ENCODE measurements at places on chromosomes 6 and 20.

DNA sequence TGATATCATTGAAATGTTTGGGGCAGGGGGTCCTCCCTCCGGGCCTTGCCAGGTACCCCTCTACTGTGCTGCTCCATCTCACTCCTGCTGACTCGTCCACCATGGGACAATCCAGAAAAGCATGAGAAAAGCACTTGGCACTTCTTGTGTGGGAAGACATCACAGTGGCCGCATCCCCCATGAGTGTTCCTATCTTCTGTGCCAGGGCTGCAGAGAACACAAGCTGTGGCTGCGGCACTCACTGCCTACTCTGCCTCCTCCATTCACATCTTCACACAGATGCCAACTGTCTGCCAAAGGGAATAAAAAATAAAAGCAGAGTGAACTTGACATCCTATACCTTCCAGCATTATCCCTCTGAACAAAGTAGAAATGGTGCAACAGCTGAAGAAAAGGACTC lies 117.4 kb upstream of the PROKR2 start:
- no peak for DNase-seq

GRCh38 chr6:138592749-138593123 lies 93.4 kb upstream of the NHSL1 start:
- DNase-seq: no peak

- DNase-seq: no peak
These were observed 35.2 kb upstream of the NOP56 start for GRCh38 chr20:2617099-2617714.

DNA sequence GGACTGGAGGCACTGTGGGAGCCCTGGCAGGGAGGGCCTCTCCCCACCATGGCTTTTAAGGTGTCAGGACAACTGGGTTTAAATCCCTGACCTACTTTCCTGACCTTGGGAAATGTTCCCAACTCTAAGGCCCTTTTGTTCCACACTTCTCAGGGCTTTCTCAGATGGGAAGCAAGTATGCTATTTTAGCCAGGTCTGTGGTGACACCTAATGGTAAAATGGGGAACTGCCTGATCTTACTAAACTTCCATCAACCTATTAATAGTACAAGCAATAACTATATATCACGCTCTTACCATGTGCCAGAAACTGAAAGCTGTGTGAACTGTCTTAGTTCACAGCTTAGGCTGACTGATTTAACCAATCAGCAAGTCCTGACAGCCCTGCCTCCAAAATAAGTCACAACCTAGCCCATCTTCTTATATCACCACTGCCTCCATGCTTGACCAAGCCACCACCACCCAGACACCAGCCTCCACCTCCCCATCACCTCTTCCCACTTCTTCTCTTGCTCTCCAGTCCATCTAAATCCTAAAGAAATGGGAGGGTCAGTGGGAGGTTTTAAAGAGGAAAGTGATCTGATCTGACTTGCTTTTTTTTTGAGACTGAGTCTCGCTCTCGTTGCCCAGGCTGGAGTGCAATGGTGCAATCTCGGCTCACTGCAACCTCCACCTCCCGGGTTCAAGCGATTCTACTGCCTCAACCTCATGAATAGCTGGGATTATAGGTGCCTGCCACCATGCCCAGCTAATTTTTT lies 6.9 kb upstream of the BLCAP start:
- DNase-seq: peak; percentile 70

GRCh38 chr6:28867086-28867409 lies 56.7 kb downstream of the TRIM27 start:
- DNase-seq: peak; percentile 23

GRCh38 chr6:32685603-32686002 lies 19.1 kb upstream of the HLA-DQB1 start:
- DNase-seq: no peak

DNA sequence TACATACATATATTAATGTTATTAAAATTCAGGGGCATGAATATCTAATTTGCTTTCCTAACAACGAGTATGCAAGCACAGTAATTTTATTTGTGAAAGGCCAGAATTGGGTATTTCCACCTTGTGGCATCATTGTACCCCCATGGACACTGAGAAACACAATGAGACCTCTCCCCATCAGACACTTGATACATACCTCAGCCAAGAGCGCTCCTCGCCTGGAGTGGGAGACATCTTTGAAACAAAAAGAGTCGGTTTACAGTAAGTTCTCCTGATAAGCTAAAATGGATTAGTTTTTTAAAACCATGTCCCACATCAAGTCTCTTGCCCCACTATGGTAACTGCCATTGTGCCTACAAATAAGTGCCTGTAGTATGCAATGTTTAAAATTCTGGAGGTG lies 2.1 kb downstream of the CNR1 start:
- DNase-seq: no peak

DNA sequence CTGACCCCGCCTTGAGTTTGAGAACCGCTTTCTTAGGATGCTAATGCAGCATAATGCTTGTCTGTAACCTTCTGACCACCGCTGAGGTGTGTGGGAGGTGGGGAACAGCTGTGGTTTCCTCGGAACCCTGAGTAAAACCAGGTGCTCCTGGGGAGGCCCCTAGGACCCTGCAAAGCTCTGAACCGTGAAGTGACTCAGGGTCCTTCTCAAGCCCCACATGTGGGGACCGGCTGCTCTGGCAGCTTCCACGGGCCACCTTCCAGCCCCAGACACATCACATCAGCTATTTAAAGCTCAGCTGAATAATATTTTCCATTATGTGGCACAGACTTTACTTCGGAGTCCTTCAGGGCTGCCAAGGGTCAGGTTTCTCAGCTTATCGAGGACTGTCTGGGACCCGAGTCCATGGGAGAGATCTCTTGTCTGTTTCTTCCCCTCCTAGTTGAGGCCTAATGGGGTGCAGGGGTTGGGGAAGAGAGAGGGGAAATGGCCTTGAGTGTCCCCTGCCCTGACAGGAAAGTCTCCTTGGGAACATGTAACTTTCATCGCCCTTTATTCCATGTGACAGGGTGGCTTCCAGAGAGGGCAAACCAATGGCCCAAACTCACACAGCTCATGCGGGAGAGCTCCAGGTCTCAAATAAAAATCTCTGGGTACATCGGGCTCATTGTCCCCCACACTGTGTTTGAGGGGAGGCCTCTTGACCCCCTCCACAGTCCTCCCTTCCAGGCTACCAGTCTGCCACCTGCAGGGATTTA lies 186.1 kb upstream of the SLC24A3 start:
- no peak for DNase-seq

Data from DMS153 (cell line).